Stimulated activated CD4-positive, alpha-beta T cell treated with anti-CD3 and anti-CD28 coated beads, Interleukin-15, amount 100 ng/mL, for 1 hour (primary cell): ENCODE measurements at places on chromosomes 7 and 10.

DNA sequence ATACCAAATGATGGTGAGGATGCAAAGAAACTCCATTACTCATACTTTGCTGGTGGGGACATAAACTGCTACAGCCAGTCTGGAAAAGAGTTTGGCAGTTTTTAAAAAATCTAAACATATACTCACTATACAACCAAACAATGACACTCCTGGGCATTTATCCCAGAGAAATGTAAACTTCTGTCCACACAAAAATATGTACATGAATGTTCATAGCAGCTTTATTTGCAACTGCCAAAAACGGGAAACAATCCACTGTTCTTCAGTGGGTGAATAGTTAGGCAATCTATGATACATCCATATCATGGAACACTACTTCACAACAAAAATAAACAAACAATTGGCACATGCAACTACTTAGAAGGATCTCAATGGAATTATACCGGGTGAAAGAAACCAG lies 276.4 kb upstream of the SP8 start:
- DNase-seq = no peak

DNA sequence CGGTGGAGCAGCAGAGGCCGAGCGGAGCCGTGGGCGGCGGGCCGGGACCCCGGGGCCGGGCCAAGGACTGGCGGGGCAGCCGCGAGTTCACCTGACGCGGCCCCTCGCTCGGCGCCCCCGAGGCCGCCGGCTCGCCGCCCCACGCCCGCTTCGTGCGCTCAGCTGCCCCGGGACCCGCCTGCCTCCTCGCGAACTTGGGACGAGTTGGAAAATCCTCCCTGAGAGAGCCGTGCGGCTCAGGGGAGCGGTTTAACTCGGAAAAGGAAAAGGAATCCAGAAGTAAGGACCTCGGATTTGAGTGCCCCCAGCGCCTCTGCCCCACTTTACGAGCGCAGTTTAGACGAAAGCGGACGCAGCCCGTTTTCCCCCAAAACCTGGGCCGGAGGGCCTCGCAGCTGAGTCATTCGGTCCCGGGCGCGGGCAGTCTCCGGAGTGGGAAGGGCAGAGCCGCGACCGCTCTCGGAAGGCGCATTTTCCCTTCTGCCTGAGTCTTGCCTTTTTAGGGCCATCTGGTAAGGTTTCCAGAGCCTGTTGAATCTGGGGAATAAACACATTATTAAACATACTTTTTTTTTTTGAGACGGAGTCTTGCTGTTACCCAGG lies 744 bp downstream of the CREM start:
- peak; percentile 42 for DNase-seq

GRCh38 chr10:71128311-71128980 lies 83.9 kb upstream of the UNC5B start:
- DNase-seq = no peak

DNA sequence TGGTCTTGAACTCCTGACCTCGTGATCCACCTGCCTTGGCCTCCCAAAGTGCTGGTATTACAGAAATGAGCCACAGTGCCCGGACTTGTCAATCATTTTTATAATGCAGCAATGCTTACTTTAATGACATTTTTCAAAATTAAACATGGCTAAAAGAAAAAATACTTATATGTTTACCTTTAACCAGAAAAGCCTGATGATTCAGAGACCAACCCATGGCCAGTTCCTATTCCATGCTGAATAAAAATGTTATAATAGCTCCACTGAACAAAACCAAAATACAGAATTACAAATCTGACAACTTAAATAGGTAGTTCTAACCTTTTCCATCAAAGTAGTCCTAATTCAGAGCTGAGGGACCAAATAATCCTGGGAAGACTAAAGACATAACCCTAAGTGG lies 21.6 kb downstream of the ZNF438 start:
- DNase-seq = no peak

DNA sequence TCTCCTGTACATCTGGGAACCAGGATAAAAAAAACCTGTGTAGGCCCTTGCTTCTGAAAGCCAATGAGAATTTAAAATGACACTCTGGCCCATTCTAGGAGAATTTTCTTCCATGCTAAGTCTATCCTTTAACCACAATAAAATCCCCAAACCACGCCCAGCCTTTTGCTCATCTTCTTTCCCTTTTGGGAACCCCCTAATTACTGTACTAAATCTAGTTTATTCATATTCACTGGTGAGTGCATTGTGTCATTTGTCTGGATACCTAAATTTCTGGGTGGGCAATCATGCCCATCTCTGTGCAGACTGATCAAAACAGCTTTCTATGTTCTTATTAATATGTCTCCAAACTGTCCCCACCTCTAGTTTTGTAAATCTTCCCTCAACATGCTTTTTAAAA lies 11.7 kb upstream of the CDK14 start:
- DNase-seq = no peak

- DNase-seq = no peak
Observed at GRCh38 chr7:130384841-130385599, 4.7 kb downstream of the CPA1 start.

DNA sequence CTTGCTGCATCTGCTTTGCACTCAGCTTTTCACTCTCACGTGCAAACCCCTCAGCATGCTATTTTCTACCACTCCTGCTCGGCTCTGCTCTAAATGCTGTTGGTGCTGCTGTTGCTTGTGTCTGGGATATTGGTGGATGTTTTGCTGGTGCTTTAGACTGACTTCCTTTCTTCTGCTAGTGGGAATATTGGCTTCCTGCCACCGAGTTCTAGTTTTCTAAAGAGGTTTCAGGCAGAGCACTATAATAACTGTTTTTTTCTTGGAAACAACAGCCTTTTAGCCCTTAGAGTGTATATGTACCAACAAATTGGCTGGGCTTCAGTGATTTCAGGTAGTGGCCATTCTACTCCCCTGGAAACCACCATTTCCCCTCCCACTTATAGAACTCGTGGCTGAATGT lies 27.8 kb downstream of the TMEM236 start:
- no peak for DNase-seq

- no peak for DNase-seq
Observed at GRCh38 chr7:111147708-111148533, 57.0 kb downstream of the LRRN3 start.

- DNase-seq = no peak
Observed at GRCh38 chr7:35454575-35455385, 200.9 kb upstream of the TBX20 start.

DNA sequence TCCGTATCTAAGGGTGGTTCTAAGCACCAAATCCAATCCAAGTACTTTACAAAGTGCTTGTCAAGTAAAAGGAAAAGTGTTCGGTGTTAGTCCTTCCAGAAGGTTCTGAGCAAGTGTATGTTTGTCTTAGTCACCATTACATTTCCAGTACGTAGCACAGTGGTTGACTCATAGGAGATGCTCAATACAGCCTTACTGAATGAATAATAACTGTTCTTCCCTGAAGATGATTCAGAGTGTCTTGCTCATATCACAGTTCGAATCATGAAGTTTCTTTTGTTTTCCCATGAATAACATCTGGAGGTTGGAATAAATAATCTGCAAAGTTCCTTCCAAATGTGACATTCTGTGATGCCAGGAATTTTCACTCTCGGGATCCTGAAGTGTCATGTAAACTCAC lies 53.4 kb downstream of the WNT2 start:
- DNase-seq = no peak

DNA sequence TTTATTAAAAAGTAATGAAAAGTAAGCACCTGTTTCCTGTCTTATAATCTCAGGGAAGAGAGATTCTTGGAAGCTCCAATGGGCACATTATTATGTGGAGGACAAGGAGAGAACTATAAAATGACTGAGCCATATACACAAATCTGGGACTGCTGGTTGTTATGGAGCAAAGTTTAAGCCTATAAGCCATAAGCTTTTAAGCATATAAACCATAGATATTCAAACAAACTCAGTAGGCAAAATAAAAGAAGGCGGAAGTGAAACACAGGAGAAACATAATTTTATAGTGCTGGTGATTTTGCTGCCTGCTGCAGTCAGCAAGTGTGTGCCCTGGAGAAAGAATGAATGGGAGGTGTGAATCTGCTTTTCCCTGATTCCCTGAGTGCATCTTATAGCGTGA lies 274.4 kb downstream of the KIF20B start:
- DNase-seq = no peak

GRCh38 chr10:98340261-98340939 lies 72.4 kb upstream of the LOXL4 start:
- DNase-seq = no peak

- DNase-seq = no peak
Observed at GRCh38 chr10:126207313-126207771, 180.9 kb downstream of the ADAM12 start.

DNA sequence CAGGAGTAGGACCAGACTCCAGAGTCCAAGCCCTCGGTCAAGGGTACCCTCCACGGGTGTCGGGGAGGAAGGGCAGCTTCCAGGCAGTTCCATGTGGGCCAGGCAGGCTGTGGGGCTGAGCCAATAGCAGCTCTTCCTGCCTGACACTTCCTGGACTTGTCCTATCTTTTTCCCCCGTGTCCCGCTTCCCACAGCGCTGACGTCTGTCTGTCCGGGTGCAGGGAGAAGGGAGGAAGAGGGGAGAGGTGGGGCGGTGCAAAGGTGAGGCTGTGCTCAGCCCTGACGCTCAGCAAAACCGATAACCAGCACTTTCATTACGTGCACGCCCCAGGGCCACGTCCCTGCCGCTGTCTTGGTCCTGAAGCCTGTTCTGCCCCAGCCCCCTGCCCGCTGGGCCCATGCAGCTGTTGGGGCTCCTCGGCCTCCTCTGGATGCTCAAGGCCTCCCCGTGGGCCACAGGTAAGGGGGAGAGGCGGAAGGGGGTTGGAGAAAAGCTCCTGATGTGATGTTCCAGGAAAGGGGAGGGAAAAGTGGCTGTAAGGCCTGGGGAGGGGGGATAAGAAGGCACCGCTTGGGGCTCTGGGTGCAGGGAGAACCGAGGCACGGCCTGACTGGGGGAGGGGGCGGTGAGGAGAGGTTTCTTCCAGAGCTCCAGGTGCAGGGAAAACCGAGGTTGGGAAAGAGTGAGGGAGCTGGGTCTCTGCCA lies at the start of gene MUC3A:
MUC3A (plus strand) TSS at position 308 of the 706 bp plus-strand sequence; CDS start at position 399, 91 bp downstream.
- no peak for DNase-seq

- DNase-seq = no peak
Observed at GRCh38 chr10:93319896-93320295, 162.2 kb downstream of the MYOF start.
